ENCODE measurements at places on chromosomes 1 and 21.

DNA sequence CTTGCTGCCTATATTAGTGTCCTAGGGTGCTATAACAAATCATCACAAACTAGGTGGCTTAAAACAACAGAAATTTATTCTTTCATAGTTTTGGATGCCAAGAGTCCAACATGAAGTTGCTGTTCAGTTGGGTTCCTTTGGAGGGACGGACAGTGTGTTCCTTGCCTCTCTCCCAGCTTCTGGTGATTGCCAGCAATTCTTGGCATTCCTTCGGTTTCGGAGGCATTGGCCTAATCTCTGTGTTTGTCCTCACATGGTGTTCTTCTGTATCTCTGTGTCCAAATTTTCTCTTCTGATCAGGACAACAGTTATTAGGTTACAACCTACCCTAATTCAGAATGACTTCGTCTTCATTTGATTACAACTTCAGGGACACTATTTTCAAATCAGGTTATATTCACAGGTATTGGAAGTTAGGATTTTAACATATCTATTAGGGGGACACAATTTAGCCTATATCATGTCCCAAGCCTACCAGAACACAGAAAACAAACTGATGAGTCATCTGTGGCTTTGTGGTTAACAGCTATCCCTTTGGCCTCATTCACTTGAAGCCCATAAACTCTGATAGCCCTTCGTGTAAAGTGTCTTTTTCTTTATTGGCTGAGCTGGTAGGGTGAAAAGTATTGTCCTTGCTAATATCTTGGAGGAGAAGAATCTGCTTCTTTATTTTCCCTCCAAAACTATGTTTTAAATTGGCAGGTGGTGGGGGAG, 83.2 kb upstream of the PAPPA2 start:
- DNase-seq, result no peak

DNA sequence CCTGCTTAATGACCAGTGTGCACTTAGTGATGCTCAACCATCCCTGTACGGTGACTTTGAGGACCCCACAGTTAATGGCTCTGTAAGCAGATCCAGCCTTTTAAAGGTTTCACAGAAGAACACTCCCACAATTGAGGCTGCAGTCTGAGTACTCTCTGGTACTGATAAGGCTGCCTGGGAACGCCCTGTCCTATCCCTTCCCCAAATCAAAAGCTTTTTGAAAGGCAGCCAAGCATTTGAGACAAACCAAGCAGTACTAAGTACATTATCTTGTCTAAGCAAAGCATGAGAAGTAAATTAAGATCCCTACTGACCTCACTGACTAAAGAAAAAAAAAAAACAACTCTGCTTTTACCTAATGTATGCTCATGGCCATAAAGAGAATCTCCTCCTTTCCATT, 60.7 kb downstream of the SH3GLB1 start:
- DNase-seq, result no peak

DNA sequence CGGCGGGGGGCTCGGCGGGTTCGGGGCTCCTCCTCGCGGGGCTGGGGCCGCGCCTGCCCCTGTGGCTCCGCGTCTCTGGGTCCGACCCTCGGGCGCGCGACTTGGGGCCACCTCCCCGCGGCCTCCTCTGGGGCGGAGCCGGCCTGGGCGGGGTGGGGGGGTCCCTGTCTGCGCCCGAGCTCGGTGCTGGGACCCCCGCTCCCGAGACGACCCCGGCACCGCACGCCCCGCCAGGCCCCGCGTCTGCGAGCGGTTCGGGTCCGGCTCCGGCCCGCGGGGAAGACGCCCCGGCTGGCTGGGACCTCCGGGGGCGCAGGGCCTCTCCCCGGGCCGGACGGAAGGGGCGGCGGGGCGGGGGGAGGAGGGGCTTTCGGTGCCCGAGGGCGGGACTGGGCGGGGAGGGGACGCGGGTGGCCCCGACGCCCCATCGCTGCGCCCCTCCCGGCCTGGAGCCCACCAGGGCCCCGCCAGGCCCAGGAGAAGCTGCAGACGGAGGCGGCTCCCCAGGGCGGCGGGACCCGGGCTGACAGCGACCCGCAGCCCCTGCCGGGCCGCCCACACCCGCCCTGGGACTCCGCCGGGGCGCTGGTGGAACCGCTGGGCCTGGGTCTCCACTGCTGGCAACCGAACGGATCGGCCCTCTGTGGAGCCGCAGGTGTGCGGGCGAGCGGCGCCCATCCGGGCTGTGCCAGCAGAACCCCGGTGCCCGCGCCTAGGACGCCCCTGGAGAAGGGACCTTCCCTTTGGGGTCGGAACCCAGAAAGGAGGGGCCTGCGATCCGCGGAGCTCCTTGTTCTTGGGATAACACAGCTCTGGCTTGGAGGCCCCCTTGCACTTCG, 610 bp downstream of the COL6A2 start:
- DNase-seq, result no peak

GRCh38 chr21:38985568-38986378, 180.0 kb downstream of the ETS2 start:
- no peak for DNase-seq

- no peak for DNase-seq
These were observed 9.5 kb upstream of the ACOT11 start for GRCh38 chr1:54538538-54538937.

GRCh38 chr21:31110430-31110829, 72.2 kb upstream of the KRTAP19-8 start:
- no peak for DNase-seq

- DNase-seq, result no peak
These were observed 621.4 kb downstream of the KIF26B start for GRCh38 chr1:245776139-245776538.

- peak; percentile 94 for DNase-seq
These were observed at the start of gene AURKAIP1 for GRCh38 chr1:1374929-1375662. AURKAIP1 (minus strand) TSS chr1:1375207; CDS start chr1:1374756, 451 bp downstream.

DNA sequence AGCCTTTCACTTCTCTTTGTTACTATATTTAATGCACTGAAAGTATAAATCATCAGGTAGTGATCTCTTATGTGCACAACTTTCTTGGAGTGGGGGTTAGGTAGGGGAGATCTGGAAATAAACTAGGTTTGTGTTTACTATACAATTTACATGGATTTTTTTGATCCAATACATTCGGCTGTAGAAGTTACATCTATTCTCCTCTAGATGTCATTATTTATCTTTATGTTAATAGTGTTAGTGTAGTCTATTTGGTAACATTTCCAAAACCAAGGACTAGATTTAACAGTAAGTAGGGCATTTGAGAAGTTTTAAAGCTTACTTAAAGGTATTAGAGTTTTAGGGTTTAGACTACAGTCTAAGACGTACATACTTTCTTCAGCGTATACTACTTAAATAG, 5.4 kb downstream of the VPS45 start:
- DNase-seq, result peak; percentile 37

DNA sequence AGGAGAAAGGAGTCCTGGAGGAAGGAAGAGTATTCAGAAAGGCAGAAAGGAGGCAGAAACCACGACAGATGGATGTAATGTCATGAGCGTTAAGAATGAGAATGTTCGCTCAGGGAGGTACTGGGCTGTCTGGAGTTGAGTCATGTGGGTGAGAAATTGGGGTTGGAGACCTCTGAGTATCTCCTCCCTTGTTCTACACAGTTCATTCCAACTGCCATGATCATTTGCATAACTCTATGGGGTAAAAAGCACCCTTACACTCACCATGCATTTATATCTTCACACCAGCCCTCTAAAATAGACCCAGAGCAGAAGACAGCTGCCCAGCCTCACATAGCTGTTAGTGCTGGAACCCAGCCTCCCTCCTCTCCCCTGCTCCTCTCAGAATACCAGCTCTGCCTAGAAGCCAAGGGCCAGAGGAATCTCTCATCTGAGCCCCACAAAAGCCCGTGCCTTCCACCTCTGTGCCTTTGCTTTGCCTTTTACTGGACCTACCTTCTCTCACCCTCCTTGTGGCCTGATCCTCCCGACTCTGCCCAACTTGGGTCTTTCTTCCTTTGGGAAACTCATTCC, 85.2 kb downstream of the BEND5 start:
- no peak for DNase-seq

DNA sequence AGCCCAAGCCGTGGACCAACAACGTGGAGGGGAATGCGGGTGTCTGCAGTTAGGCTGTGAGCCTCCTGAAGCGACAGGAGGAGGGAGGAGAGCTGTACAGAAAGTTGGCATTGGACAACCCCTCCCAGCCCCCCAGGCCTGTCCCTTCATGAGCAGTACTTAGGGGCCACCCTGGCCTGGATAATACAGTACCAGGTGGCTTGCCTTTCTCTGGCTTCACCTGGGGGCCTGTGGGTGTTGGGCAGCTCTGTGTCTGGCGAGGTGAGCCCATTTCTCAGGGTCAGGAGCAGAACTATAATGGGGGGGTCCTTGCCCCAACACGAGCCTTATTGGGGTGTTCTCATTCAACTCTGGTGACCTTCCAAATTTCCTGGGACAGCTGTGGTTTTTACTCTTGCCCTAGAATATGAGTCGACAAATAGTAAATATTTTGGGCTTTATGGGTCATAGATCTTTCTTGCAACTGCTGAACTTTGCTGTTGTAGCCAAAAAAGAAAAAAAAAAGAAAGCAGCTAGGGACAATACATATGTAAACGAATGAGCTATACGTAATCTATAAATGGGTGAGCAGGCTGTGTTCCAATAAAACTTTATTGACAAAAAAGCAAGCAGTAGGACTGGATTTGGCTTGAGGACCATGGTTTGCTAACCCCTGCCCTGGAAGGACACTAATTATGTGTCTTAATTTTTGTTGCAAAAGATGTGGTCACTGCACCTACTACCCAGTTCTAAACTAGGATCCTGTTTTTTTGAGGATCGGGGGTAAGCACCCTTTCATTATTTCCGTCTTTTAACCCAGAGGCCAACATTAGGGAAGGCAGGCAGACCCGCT, 11.4 kb downstream of the COQ8A start:
- DNase-seq, result no peak

DNA sequence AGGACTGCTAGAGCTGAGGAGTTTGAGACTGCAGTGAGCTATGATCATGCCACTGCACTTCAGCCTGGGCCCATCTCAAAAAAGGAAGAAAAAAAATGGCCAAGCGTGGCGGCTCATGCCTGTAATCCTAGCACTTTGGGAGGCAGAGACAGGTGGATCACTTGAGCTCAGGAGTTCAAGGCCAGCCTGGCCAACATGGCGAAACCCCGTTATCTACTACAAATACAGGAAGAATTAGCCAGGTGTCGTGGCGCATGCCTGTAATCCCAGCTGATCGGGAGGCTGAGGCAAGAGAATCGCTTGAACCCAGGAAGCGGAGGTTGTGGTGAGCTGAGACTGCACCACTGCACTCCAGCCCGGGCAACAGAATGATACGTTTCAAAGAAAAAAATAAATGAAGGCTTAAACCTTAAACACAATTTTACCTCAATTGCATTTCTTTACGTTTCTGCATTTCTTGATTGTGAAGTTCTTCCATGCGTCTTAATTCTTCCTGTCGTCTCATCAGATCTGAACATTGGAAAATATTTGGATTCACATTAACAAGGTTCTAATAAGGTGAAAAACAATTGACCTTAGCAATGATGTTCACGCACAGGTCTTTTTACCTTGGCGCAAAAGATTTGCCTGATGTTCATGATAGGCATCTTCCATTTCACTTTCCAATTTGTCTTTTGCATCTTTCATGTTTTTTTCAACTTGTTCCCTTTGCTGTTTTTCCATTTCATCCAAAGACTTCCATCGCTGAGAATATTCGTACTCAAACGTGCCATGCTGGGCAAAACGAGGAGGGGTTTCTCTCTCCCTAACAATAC, 4.2 kb downstream of the SFPQ start:
- DNase-seq, result no peak

- DNase-seq, result no peak
These were observed 1.8 kb upstream of the TFF2 start for GRCh38 chr21:42352441-42353095.

DNA sequence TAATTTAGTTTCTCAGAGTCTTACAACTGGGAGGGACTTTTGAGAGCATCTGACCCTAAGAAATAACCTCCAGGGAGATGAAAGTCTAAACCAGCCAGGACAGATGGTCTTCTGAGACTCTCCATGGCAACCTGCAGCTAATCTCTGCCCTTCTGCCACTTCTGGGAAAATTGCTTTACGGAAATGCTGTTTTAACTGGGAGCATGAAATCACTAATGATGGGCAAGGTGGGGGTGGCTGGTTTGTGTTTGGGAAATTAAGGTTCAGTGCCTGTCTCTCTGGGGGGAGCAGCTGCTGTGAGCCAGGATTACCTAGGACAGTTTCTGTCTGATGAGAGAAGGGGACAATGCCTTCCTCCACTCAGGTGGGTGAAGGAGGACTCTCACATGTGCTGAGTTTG, 33.2 kb downstream of the ROR1 start:
- DNase-seq, result no peak

GRCh38 chr21:9767592-9768375, 753.6 kb upstream of the TPTE start:
- no peak for DNase-seq

DNA sequence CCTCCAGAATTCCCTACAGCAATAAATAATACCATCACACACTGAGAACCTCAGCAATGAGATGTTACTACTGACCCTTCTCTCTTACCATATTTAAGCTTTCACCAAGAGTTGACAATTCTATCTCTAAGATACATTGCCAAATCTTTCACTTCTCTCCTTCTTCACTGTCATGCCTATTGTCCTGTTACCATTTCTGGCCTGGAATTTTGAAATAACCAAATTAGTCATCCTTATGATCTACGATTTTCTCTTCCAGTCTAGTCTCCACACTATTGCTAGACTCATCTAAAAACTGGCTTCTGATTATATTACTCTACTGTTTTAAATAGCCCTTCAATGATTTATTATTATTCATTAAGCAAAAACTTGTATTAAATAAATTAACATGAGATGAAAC, 656.1 kb upstream of the ADGRL4 start:
- no peak for DNase-seq

DNA sequence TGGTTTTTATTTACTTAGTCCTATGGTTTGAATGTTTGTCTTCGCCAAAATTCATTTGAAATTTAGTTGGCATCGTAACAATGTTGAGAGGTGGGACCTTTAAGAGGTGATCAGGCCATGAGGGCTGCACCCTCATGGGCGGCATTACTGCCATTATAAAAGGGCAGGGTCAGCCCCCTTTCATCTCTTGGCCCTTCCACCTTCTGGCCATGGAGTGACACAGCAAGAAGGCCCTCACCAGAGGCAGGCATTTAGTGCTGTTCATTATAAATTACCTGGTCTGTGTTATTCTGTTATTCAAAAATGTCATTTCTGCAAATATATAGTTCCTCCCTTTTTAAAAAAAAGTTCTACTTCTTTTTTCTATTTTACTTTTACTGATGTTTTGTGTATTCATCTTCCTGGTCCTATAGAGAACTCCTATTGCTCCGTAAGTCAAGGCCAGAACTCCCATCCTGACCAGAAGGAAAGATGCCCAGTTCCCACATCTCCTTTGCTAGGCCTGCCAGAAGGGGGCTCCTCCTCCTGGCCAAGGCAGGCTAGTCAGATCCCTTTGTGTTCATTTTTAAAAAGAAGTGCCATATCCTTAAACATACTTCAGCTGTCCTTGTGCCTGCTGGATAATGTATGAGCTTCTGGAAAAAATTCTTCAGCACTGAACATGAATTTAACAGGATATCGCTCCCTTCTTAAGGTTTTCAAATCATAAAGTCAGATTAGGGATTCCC, 10.0 kb upstream of the LBR start:
- DNase-seq, result peak; percentile 21

DNA sequence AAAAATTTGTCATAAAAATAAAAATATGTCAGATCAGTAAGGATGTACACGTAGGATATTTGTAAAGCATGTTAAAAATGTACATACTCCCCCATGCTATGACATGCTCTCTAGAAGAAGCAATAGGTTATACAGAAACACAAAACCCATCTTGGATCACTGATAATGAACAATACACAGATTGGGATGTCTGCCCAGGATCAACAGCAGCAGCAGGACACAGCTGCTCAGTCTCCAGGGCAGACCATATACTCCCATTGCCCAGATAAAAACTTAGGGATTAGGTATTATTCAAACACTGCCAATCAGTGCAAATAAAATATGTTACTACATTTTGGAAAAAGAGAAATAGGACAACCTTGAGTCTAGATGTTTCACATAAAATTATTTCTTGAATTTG, 39.0 kb downstream of the DAB1 start:
- DNase-seq, result no peak

Measured in SW 1271 (cell line).